ENCODE measurements at places on chromosomes 13 and 19. TPM values are rescaled to one million over a fixed set of nuclear protein-coding genes. Genes with fewer than 3 reads are reported as not detected.
A peak's percentile ranks its signal among the peaks of the same experiment; 100 is the strongest.

PSG1 gene
- not detected for total RNA-seq

NLRP7 gene
- 8.8 TPM for total RNA-seq

- no peak for DNase-seq
Measured at GRCh38 chr13:77740097-77740735, 42.7 kb downstream of the SLAIN1 start.

DNA sequence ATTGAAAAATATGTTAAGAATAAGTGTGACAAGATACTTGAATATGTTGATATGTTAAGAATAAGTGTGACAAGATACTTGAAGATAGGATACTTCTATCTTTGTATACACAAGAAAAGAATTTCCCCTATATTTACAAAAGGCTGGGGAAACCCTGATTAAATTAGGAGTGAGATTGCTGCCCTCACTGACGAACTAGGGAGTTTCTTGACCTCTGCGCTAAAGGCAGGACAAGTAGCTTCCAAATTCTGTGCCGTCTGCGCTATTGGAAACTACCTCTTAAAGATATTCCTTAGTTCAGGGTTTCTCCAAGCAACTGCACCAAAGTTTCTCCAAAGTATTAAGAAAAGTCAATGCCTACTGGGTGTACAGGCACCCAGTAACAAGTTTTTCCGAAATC lies 730 bp downstream of the ZNF260 start:
- DNase-seq, result no peak

DNA sequence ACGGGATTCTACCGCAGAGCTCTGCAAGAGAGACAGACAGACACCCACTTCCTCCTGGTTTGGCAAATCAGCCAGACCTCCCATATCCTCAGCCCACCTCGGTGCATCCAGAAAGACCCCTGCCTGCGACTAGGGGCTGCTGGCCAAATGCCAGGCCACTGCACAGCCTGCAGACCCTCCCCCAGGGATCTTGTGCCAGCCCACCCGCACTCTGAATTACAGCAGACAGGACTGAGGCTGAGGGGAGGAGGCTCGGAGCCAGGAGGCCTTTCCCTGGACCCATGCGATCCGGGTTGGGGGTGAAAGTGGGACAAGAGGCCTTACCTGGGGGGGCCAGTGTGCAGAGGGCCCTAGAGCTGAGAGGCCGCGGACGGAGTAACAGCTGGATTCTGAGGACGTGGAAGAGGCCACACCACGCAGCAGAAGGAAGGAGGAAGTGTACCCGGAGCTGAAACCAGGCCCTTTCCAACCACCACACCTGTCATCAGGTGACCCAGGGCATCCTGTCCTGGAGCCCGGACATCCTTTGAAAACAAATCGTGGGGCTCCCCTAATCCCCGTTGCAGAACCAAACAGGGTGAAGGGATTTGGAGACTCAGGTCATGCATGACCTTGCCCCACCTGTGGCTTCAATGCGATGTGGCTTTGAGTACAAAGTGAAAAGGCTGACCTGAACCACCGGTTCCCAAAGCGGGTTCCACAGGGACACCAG lies 993 bp downstream of the FUT6 start:
- peak; percentile 21 for DNase-seq

GRCh38 chr13:103134271-103134670 lies 68.1 kb upstream of the SLC10A2 start:
- DNase-seq, result peak; percentile 18

- DNase-seq, result no peak
Measured at GRCh38 chr13:28434926-28435325, 60.0 kb downstream of the FLT1 start.

DNA sequence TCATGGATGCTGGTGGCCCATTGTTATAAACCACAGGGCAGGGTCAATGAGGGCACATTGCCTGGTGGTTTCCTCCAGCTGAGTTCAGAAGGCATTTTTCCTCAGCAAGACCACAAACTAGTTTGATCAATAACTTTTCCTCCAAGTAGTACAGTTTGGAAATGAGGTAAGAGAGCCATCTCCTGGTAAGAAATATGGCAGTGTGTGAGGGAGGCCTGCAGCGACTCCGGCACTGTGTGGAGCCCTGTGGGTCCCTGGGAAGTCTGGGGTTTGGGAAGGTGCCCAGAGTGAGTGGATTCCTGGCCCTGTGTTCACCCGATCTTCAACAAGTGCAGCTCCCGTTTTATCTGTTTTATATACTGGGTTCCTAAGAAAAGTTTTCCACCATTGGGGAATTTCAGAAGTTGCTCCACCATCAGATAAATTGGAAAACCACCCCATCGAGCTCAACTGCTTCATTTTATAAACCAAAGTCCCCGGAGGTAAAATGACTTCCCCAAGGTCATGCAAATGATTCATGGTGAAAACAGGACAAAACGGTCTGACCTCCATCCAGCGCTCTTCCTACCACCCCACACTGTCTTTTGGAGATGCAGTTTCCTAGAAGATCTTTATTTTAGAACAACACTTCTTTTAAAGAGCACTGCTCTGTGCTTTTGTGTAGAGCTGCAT lies 148.4 kb downstream of the KATNAL1 start:
- DNase-seq, result no peak

- no peak for DNase-seq
Measured at GRCh38 chr19:18682807-18683108, 722 bp upstream of the CRTC1 start.

GRCh38 chr19:21585281-21585890 lies 80.0 kb downstream of the ZNF429 start:
- DNase-seq, result no peak

Measured in OCI-LY7 (cell line).